Stimulated activated CD4-positive, alpha-beta T cell treated with anti-CD3 and anti-CD28 coated beads, Interleukin-1b, Interleukin-23, amount 100 ng/mL, for 1 hour (primary cell): ENCODE measurements at places on chromosomes 1 and 21.

GRCh38 chr1:2229911-2230731 is 2.0 kb downstream of the SKI start:
- no peak for DNase-seq

- DNase-seq: no peak
Observed at GRCh38 chr21:37940691-37941090, 24.4 kb upstream of the KCNJ6 start.

DNA sequence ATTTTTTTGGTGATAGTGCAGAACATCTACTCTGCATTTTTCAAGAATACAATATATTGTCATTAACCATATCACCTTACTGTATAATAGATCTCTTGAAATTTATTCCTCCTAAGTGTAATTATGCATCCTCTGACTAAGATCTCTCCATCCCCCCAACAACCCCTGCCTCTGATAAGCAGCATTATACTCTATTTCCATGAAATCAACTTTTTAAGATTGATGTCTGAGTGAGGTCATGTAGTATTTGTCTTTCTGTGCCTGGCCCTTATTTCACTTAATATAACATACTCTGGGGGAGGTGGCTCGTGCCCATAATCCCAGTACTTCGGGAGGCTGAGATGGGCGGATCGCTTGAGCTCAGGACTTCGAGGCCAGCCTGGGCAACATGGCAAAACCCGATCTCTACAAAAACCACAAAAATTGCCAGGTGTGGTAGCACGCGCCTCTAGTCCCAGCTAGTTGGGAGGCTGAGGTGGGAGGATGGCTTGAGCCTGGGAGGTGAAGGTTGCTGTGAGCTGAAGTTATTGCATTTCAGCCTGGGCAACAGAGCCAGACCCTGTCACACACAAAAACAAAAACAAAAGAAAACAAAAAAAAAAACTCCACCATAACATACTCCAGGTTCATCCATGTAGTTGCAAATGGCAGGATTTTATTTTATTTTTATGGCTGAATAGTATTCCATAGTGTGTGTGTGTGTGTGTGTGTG is 5.7 kb downstream of the ACOT11 start:
- DNase-seq: no peak

GRCh38 chr21:14886001-14886400 is 178.8 kb downstream of the NRIP1 start:
- no peak for DNase-seq

DNA sequence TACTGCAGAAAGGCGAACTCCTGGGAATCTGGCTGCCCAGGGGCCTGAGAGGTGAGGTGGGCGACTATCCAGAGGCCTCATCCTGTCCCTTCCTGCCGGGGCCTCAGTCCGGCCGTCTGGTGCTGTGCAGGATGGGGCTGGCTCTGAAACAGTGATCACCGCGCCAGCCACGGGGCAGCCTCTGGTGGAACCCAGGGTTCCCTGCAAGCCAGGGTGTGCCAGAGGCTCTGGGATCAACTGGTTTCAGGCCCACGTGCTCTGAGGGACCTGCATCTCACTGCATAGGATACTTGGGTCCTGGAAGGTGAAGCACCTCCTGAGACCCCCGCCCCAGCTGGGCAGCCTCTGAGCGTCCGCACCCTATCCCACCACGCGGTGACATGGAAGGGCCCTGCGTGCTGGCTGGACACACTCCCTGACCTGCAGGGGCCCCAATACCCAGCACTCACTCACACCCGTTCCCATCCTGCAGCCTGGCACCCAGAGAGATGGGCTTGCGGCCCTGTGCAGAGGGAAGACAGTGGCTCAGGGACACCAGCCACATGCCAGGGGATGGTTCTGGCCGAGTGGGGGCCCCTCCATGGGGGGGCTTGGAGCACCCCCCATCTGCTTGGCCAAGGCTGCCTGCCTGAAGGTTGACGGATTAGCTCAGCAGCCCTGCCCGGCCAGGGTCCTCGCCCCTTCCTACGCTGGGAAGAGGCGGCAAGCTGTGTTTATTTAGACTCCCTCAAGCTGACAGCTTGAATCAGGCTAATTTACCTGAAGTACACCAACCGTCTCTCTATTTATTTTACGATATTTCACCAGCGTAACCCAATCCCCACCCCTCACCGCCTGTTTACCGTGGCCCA is 64.3 kb upstream of the TTC34 start:
- no peak for DNase-seq

DNA sequence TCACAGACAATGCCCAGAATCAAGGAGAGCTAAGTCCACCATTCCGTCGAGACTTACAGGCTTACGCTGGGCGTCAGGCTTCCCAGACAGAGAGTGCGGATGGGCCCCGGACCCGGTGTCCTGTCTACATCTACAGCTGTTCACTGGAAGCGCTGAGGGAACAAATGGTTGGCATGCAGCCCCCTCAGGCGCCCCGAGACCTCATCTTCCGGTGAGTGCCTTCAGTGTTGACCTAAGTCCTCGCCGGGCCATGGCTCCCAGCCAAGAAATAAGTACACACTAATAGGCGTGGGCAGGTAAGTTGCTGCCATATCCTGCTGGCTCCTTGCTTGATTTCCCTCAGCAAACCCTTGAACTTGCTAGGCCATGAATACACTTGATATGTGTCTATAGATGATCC is 26.2 kb downstream of the HYI start:
- no peak for DNase-seq

- no peak for DNase-seq
Observed at GRCh38 chr1:205610036-205610435, 21.8 kb downstream of the ELK4 start.

GRCh38 chr1:51729824-51730301 is 113.0 kb downstream of the OSBPL9 start:
- no peak for DNase-seq

DNA sequence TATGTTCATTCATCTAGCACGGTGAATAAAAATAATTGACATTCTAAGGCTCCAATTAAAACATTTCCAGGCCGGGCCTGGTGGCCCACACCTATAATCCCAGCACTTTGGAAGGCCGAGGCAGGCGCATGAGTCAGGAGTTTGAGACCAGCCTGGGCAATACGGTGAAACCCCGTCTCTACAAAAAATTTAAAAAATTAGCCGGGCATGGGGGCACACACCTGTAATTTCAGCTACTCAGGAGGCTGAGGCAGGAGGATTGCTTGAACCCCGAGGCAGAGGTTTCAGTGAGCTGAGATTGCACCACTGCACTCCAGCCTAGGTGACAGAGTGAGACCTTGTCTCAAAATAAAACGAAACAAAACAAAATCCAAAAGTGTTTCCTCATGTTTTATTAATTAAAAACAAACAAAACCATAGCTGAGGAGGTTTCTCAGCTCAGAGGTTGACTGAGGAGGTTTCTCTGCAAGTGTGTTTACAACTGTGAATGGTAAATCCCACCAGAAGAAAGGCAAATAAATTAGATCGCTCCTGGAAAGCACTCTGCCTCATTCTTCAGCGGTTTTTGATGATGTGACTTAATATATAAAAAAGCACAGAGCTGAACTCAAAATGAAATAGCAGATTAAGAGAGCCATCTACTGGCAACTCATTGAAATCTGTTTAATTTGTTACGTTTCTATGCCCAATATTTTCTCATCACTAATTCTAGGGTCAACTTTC is 37.7 kb upstream of the ATG4C start:
- DNase-seq: no peak

- no peak for DNase-seq
Observed at GRCh38 chr1:42737257-42737656, 2.8 kb downstream of the CLDN19 start.
